Activated CD4-positive, alpha-beta T cell treated with anti-CD3 and anti-CD28 coated beads for 1 hour (primary cell): ENCODE measurements at places on chromosomes 16 and 17.

DNA sequence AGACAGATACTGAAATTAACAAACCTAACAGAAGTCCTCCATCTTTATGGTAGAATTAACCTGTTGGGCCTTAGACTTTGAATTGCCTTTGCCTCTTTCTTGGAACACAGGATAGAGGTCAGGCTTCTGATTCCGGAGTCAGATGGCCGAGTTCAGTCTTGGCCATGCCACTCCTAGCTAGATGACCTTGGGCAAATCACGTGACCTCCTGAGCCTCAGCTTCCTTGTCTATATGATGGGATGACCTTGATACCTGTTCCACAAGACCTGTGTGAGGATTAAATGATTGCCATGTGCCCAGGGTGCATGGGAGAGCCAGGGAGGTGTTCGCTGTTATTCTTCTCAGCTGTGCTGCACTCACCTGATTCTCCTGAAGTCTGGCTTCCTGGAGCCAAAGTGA lies 161.4 kb downstream of the CMIP start:
- no peak for DNase-seq

- no peak for DNase-seq
Measured at GRCh38 chr17:1340371-1340770, 59.7 kb downstream of the YWHAE start.

DNA sequence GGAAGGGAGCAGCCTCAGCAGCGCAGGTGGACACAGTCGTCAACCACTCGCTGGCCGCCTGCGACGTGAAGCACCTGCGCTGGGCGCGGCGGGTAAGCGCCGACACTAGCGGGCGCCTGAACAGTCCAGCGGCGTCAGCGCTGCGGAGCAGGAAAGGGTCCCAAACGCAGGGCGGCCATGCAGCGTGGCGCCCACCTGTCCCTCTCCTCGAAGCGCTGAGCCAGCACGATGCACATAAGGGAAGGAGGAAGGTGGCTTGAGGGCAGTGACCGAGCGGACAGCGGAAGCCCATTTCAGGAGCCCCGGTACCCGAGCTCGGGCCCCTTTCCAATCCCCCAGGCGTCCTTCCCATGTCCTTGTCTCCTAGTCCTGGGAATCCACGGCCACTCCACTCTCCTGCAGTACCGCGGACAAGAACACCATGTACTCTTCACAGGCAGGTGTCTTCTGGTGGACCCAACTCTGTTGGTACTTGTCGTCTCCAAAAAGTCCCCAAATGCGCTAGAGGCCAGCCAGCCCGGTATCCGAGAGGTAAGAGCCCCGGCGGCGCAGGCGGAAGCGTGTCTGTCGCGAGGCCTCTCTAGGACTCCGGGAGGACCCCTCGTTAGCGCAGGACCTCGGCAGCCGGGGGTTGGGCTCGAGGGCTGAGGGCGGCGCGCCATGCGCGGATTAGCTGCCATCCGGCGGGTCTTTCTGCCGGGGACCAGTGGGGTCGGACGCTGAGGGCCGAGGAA lies 14.4 kb downstream of the ZNF232 start:
- peak; percentile 37 for DNase-seq

DNA sequence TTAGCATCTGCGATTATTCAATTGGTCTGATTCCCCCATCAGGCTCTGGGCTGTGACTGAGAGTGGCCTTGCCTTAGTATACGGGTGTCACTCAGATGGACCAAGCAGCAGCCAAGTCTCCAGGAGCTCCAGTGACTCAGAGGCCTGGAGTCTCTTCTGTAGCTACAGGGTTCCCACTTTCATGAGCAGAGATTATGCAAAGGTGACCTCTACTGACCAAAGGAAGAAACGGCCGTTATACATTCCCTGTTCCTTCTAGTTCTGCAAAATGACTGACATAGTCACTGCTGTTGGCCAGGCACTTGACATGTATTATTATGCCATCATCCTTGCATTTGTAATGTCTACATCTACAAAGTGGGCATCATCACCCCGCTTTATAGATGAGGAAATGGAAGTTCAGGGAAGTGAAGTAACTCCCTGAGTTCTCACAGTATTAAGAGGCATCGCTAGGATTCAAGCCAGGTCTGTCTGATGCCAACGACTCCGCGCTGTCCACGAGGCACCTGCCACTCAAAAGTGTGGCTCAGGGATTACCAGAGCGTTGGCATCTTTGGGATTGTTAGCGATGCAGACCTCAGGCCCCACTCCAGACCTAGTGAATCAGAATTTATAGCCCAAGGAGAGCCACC lies 23.3 kb downstream of the SLC38A7 start:
- no peak for DNase-seq

DNA sequence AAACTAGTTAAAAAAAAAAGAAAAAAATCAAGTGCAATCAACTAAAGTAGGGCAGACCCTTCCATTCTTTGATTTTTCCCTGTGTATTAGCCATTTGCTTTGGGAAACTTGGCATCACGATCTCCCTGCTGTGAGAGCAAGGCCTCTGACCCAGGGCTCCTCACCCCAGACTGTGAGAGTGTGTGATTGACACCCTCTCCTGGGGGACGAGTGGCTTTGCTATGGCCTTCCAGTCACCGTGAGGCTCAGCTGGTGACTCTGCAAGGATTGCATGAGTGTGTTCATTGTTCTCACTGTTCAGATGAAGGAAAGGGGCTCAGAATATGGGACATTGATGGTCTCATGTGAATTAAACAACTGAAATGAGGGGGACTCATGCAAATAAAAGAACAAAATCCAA lies 69.0 kb upstream of the BCAR1 start:
- no peak for DNase-seq

DNA sequence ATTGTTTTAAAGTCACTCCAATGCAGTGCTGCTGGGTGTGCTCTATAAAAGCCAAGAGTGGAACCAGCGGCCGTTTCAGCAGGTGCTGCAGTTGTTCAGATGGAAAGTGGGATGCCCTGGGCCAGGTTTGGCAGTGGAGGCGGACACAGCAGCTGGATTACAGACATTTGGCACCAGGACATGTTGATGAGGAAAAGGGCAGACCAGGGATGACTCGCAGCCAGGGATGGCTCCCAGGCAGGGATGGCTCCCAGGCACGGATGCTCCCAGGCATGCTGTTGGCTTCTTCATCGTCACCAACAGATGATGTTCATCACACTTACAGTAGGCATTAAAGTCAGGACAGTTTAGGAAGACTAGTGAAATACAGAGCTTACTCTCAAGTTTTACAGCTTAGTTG lies 10.0 kb downstream of the GAN start:
- no peak for DNase-seq

DNA sequence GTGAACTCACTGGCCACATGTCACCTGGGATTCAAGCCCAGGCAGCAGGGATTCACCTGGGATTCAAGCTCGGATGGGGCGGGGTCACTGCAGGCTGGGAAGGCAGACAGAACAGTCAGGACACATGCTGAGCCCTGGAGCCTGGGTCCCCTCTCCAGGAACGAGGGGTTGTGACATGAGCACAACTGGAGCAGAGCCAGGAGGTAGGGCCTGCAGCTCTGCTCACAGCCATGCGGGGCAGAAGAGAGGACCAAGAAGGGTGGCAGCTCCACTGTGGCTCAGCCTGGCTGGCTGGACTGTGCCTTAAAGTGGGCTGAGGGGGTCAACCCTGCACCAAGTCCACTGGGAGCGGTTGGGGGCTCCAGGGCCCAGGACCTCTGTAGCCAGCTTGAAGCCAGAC lies 150.1 kb downstream of the RAB11FIP4 start:
- no peak for DNase-seq

- DNase-seq, result no peak
Measured at GRCh38 chr17:65184235-65184959, 47.2 kb downstream of the RGS9 start.

- DNase-seq, result no peak
Measured at GRCh38 chr17:4742629-4743028, 2.9 kb upstream of the CXCL16 start.

- no peak for DNase-seq
Measured at GRCh38 chr17:1733759-1734158, 8.9 kb upstream of the SERPINF2 start.

GRCh38 chr16:4306470-4307214 lies 9.2 kb upstream of the GLIS2 start:
- DNase-seq, result no peak

DNA sequence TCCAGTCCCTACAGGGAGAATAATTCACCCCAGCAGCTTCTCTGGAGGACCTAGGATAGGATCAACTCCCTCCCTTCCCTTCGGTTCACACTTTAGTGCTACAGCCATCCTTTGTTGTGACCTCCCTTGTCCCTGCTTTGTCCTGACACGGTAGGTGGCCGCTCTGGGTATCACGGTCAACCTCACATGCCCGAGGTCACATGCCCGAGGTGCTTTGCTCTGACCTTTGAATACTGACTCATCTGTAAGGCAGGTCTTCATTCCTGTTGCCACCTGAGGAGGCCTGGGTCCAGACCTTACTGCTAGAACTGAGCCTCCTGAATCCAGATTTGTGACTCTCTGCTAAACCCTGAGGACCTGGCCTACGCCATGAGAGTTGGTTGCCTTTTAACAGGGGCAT lies 19.7 kb downstream of the ALKBH5 start:
- no peak for DNase-seq

- DNase-seq, result no peak
Measured at GRCh38 chr17:12619459-12620199, 46.1 kb upstream of the MYOCD start.
